Cardiac fibroblast (primary cell): ENCODE measurements at places on chromosomes 2 and 18.

DNA sequence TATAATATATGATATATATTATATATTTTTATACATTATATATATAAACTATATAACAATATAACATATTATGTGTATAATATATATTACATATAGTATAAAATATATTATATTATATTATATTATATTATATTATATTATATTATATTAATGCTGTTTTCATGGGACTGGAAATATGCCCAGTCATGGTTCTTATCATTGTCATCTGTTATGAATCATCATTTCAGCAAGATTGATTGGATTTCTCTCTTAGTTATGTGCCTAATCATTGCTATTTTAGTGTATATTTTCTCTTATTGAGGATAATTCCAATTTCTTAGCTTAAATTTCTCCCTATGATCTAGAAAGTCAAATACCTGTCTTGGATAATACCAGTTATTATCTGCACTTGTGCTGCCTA is 617.8 kb downstream of the TRIB2 start:
- no peak for DNase-seq

DNA sequence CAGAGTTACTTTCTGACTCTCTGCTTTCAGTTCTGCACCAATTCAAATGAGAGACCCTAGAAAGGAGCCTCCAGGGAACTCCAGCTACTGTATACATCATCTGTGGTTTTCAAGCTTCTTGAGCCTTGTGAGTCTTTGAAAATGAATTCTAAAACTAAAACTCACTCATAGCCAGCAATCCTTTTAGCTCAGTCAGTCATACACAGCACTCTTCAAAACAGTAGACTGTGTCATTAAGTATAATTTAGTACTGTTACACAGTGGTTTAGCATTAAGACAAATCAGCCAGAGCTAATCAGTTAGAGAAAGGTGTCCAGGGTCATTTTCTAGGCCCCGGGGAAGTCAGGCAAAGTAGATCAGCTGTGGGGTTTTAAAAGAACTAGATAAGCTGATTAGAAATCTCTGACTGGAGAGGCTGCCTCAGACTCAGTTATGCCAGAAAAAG is 322.1 kb upstream of the THUMPD2 start:
- peak; percentile 87 for DNase-seq

DNA sequence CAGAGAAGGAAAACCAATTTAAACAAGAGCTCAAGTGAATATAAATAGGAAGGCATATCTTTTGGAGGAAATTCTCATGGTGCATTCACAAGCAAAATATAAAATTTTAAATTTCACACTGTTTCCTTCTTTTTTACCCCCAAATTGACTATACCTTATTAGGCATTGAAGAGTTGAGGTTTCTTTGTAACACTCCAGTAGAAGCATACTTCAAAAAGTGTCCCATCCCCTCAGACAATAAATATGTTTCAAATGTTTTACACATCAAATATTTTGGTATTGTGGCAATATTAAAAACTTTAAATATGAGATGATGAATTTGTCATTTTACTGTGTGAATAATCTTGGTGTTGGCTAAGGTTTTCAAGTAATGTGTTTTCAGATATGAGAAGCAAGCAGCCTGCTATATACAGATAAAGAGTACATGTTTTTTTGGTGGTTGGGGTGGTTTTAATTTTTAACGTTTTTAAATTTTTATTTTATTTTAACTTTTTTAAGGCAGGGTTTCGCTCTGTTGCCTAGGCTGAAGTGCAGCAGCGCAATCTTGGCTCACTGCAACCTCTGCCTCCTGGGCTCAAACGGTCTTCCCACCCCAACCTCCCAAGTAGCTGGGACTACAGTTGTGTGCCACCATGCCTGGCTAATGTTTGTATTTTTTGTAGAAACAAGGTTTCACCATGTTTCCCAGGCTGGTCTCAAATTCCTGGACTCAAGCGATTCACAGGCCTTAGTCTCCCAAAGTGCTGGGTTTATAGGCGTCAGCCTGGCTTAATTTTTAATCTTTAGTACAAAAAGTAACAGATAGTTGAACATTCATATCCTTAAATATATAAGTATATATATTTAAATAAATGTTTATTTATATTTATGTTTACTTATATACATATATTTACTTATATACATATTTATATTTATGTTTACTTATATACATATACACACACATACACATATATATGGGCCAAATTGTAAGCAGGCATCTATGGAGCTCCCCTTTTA is 36.5 kb upstream of the DLX1 start:
- no peak for DNase-seq

GRCh38 chr2:144707736-144708326 is 187.9 kb upstream of the ZEB2 start:
- no peak for DNase-seq

DNA sequence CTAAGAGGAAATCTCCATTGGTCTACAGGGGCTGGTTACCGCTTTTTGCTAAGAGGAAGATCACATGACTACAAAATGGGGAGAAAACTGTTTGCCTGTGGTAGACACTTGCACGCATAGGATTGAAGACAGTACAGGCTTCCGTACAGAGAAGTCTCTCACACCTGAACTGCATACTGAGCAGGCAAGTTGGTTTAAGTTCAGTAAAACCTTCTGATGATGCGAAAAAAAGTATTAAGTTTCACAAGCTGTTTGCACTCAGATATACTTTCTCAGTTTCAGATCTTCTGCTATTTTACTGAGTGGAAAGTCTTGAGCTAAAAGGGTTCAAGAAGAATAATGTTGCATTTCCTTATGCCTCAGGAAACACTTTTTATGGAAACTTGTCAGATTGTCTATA is 292.2 kb upstream of the MC4R start:
- no peak for DNase-seq

GRCh38 chr2:107462181-107462580 is 364.5 kb upstream of the RGPD4 start:
- DNase-seq: no peak

- DNase-seq: peak; percentile 48
Measured at GRCh38 chr2:9781252-9781651, 62.0 kb upstream of the TAF1B start.

DNA sequence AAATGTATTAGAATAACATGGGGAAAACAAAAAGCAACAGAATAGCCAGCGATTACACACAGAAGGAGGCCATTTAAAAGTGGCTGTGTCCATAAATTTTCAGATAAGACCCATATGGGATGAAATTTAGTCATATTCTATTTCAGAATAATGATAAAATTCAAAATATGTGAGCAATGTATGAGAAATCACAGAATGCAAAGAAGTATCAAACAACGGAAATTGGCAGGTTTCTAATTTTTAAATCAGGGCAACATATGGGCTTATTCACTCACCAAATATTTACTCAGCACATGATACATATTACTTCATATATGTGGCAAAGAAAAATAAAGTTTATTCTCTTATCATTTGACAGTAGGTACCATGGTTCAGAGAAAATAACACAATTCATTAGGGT is 208.5 kb downstream of the GRB14 start:
- DNase-seq: no peak

GRCh38 chr2:154591294-154591820 is 107.1 kb upstream of the KCNJ3 start:
- DNase-seq: no peak

GRCh38 chr18:34117319-34117718 is 107.4 kb downstream of the NOL4 start:
- DNase-seq: no peak

- DNase-seq: peak; percentile 71
Measured at GRCh38 chr2:68216454-68217310, 35.6 kb downstream of the PPP3R1 start.

- no peak for DNase-seq
Measured at GRCh38 chr2:172100080-172100934, 2.4 kb downstream of the DLX2 start.

GRCh38 chr18:32846896-32847295 is 74.1 kb upstream of the KLHL14 start:
- no peak for DNase-seq

- peak; percentile 92 for DNase-seq
Measured at GRCh38 chr2:10493634-10494281, 45.6 kb upstream of the ODC1 start.

DNA sequence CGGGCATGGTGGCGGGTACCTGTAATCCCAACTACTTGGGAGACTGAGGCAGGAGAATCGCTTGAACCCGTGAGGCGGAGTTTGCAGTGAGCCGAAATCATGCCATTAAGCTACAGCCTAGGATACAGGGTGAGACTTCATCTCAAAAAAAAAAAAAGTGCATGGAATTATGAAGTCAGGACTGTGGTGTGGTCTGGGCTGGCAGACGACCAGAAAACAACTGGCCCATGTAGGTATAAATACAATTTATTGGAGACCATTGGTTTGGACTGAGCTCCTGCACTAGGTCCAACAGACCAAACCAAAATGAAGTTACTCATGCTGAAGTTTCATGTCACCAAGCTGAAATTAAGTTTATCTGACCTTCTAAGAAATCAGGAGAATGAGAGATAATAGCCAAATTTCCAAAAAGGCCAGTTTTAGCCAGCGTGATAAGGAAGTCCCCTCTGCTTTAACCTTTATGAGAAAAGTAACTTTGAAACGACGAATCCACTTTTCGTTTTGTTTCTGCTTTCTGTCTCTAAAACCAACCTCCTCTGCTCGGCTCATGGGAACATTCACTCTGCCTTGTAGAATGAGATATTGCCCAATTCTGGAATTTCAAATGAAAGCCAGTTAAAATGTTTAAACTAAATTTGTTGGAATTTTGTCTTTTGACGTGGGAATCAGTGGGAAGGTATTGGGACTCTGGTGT is 17.7 kb upstream of the RAB10 start:
- DNase-seq: peak; percentile 36

DNA sequence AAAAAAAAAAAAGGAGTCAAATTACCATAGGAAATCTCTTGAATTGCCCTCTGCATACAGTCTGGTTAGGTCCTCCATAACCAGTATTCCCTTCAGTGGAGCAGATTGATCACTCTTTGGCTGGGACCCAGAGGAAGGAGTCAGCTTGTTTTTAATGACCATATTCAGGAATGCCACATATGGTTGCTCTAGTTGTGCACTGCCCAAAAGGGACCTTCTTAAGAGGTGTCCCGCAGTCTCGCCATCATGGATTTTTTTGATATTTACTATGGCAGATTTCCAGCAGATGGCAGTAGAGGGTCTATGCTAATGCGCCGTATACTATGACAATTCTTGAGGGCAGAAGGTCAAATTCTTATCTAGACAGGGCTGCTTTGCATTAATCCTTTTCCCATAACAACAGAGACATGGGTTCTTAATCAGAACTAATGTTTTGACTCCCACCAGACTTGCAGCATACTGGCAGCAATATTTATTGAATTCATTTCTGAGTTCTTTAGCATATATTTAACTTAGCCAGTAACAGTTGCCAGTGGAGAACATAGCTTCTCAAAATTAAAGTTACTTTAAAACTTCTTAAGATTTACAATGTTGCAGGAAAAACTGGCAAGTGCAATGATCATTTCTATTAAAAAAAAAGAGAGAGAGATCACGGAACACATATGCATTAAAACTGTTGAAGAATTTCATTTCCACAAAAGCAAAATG is 31.8 kb upstream of the INPP4A start:
- peak; percentile 73 for DNase-seq

DNA sequence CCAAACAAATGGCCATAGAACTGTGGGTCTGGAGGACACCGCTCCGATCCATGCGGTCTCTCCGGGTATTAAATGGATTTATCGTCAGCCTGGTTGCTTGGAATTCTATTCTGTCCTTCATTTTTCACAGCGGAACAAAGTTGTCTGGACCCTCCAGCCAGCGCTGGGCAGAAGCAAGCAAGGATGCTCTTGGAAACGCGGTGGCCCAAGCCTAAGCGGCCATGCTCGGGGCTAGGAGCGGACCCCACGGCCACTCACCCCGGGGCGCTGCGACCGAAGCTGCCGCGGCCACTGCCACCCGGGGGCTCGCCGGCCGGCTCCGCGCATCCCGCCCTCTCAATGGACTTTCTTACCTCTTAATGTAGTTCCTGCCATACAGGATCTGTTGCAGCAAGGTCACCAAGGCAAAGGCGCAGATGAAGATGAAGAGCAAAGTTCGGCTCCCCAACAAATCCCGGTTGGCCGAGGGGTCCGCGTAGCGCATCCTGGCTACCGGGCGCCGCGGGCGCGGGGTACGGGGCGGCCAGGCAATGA is 761 bp downstream of the ST8SIA5 start:
- DNase-seq: no peak

DNA sequence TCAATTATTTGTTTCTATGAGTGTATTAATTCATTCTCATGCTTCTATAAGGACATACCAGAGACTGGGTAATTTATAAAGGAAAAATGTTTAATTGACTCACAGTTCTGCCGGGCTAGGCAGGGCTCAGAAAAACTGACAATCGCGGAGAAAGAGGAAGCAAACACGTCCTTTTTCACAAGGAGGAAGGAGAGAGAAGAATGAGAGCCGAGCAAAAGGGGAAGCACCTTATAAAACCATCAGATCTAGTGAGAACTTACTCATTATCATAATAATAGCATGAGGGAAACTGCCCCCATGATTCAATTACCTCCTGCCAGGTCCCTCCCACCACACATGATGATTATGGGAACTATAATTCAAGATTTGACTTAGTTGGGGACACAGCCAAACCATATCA is 294.0 kb downstream of the DSC3 start:
- no peak for DNase-seq

- DNase-seq: no peak
Measured at GRCh38 chr18:45635893-45636509, 20.7 kb downstream of the SLC14A2 start.
